ENCODE measurements at places on chromosomes 3 and 15. TPM values are rescaled to one million over a fixed set of nuclear protein-coding genes. Genes with fewer than 3 reads are reported as not detected.

DNA sequence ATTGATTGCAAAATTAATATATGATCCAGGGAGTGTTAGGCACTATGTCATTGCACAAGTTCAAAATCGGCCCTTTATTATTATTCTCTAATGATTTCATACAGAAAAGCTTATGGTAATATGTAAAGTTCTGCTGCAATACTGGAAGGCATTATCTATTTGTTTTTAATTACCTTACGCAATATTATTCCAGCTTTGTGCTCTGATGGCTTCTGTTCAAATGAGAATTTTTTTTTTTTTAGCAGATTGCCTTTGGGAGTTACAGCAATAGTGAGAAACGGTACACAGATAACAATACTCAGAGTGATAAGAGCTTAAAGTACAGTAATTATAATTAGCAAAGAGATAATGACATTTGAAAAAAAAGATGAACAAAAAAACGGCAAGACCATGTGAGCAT lies 602.2 kb upstream of the ALCAM start:
- no peak for DNase-seq

- peak; percentile 35 for DNase-seq
Measured at GRCh38 chr15:90545095-90545494, 15.4 kb downstream of the CRTC3 start.

- DNase-seq: no peak
Measured at GRCh38 chr15:50414624-50415023, 9.6 kb upstream of the USP8 start.

- no peak for DNase-seq
Measured at GRCh38 chr15:37032091-37032775, 68.1 kb downstream of the MEIS2 start.

GRCh38 chr3:71022551-71023335 lies 560.8 kb downstream of the FOXP1 start:
- no peak for DNase-seq

C3orf85 gene
- not detected for total RNA-seq

CCDC39 gene
- not detected for total RNA-seq

GRCh38 chr3:177452831-177453450 lies 255.7 kb upstream of the TBL1XR1 start:
- no peak for DNase-seq

DNA sequence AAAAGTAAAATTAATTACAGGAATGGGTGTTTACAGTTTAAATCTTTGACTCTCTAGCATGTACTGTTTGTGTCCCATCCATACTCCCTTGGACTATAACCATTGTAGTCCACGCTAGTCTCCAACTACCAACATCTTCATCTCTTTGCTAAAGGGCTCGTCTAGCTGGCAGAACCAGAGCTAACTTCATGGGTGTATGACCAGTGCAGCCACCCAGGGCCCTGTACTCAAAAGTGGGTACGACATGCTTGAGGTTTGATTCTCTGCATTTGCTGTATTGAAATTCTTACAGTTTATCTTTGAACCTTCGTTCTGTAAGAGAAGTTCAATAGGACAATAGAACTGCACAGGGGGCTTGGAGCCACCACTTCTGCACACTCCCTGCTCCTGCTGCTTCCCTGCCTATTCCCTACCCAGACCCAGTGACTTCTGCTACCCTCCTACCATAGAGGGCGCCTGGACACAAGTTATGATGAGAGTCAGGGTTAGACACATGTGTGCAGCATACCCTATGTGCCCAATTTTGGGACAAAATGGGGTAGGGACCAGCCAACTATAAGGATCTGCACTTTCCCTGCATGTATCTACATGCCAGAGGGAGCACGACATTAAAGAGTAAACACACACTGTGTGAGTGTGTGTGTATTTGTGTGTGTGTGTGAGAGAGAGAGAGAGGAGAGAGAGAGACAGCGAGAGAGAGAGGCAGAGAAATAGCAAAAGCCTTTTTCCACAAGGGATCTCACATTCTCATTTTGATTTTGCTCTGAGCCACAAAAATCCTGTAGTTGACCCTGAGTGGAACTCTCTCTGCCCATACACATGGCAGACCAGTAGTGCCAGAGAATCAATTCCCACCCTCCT lies 59.0 kb upstream of the NECTIN3 start:
- peak; percentile 31 for DNase-seq

DNA sequence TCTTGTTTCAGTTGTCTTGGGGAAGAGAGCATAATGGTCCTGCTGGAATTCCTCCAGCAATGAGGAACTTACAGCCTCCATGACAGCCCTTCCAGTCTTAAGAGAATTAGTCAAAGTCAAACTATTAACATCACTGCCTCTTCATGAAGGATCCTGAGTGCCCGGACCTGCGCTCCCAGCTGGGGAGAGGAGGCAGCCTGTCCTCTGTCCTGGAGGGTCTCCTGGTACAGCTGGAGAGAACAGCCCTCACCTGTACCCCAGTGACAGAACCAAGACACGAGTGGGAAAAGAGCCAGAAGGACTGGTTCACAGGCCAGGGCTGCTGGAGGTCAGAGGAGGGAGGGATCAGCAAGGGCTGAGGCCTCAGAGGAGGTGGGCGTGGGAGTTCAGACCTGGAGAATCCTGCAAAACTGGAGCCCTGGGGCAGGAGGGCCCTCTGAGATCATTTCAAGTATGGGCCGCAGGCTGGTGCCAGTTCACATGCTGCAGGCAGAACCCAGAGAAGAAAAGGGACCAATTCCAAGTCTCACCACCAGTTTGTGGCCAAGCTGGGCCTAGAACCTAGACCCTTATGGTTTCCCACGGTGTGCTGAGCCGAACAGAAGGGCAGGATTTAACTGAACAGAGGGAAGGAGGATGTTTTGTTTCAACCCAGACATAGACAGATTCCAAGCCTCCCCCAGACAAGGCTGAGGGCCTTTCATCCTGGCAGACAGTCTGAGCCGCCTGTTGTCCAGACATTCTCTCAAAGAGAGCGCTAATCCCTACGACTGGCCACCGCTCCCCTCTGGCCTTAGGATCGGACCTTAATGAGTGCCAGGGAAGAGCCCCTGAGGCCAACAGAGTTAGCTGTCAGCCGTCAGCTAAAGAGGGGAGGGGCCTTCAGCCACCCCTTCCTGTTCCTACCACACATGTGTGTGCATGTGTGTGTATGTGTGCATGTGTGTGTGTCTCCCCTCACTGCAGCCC lies 18.2 kb downstream of the LOXL1 start:
- no peak for DNase-seq

GRCh38 chr3:9878700-9879099 lies 1.4 kb downstream of the CIDEC start:
- DNase-seq: no peak

GPR171 gene
- 70.7 TPM for total RNA-seq

SH3GL3 gene
- total RNA-seq: not detected
